ENCODE measurements at places on chromosomes 5 and 9.

GRCh38 chr5:133889271-133889905 is 79.0 kb downstream of the C5orf15 start:
- no peak for DNase-seq

DNA sequence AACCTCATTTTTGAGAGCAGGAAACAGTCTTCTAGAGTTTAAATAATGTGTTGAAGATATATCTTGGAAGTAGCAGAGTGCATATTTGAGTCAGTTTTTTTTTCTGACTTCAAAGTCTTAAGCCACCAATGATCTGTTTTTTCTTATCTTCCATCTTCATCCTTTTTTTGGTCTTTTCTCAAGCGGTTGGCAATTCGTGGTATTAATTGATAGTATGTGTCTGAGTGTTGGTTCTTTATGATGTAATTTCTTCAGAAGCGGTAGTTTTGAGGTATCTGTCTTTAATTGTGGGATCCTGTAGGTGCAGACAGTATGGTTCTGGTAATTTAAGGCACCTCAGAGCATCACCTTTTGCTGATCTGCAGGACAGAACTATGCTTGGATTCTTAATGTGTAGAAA is 3.9 kb downstream of the CSNK1G3 start:
- no peak for DNase-seq

- peak; percentile 50 for DNase-seq
Measured at GRCh38 chr5:168409591-168410458, 76.4 kb upstream of the RARS1 start.

DNA sequence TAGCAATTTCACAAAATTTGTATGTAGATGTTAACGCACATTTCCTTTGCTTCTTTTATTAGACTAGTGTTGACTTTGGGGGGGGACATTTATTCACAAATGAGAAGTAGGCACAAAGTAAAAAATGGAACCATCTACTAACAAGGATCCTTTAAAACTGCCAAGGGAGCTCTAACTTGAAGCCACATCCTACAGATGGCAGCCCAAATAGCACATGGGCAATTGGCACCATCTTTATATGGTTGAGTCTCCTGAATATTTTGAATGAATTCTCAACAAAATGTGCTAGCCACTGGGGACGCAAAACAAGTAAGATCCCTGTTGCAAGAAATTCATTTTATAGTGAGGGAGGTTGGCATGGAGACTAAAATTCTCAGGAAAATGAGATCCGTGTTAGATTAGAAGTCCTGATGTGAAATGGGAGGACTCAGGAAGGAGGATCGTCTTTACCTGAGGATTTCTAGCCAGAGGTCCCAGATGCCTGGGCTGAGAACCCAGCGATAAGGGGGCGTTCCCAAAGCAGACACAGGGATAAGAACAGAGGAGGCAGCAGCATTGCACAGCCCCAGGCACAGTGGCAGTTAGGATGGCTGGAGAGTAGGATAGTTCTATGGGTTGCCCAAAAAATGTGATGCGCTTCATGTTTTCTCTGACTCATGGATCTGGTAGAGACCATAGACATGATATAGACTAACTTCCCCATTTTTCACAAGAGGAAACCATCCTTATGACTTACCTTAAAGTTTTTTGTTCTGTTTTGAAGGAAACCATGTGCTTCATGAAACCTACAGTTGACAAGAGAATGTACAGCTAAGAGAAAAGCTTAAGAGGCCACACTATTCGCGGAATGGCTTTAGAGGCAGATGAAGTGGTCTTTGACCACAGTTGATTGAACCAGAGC is 37.4 kb downstream of the C9orf152 start:
- DNase-seq, result no peak

DNA sequence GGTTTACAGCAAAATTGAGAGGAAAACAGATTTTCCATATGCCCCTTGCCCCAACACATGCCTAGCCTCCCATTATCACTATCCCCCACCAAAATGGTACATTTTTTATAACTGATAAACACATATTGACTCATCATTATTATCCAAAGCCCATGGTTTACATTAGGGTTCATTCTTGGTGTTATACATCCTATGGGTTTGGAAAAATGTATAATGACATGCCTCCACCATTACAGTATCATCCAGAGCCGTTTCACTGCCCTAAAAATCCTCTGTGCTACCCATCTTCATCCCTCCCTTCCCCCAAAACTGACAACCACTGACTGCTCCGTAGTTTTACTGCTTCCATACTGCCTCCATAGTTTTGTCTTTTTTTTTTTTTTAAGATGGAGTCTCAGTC is 111.1 kb downstream of the ACTL7B start:
- DNase-seq, result no peak

DNA sequence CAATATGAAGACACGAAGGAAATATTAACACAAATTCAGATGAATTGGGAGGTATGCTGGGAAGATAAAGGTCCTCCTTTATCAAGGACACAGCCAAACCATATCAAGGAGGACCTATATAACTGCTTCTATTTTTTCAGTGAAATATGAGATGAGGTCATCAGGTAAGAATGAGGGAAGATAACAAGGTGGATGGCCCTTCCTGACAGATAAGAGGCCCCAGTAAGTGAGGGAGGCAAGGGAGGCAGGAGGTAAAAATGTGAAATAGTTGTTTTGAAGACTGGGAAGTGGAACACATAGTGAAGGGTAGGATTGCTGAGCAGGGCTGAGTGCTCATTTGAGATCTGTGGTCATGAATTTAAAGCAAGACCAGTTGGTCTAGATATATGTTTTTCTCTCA is 60.0 kb upstream of the FOXE1 start:
- no peak for DNase-seq
